Stimulated activated CD4-positive, alpha-beta T cell treated with anti-CD3 and anti-CD28 coated beads, Interleukin-12 subunit alpha, Interleukin-12 subunit beta, amount 100 ng/mL, for 4 hours (primary cell): ENCODE measurements at places on chromosomes 6 and 20.

DNA sequence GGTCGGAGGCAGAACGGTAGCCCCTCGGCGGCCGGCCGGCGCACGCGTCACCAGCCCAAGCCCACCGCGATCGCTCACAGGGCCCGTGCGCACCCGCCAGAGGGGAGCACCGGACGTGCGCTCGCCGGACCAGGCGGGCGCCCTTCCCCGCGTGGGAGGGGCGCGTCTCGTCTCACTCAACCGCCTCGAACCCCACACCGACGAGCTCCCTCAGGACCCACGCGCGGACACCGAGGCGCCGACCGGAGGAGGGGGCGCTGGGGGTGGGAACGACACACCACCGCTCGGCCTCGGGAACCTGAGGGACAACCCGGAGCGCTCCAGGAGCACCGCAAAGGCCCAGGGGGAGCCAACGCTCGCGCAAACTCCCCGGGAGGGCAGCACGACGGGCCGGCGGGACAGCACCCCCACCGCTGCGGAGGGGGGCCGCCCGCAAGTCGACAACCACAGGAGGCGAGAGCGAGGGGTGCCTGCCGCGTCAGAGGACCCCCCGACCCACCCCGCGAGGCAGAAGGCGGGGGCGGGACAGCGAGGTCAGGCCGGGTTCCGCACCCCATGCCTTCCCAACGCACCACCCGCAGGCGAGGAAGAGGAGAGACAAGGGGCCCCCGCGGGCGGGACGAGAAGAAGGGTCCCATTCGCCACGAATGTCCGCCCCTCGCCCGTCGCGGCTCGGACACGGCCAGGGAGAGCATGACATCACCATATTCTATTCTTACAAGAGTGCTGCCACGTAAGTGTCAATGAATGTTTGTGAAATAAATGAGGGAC lies 512.7 kb upstream of the ZNF337 start:
- DNase-seq, result no peak

DNA sequence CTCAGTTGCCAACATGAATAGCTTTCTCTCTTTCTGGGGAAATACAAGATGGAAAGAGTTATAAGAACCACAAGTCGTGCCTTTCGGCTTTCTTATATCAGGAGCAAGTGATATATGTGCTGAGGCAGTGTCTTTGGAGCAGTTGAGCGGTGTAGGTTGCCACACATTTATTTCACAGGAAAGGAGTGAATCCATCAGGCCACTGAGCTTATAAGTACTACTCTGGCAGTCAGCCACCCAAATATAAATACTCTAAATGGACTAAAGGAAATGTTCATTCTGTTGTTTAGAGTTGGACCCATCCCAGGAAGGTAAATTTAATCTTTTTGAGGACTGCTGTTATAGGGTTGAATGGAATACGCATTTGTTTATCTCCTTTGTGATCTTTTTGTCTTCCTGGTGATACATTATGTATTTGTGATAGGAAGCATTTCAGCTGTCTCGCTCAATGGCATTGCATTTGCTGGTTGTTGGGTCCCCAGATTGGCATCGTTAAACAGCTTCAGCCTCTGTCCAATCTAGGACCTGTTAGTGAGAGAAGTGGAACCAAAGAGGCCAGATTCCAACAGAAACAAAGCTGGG lies 139.7 kb downstream of the SOBP start:
- no peak for DNase-seq

- no peak for DNase-seq
Measured at GRCh38 chr6:109194880-109195279, 99.6 kb downstream of the CEP57L1 start.

DNA sequence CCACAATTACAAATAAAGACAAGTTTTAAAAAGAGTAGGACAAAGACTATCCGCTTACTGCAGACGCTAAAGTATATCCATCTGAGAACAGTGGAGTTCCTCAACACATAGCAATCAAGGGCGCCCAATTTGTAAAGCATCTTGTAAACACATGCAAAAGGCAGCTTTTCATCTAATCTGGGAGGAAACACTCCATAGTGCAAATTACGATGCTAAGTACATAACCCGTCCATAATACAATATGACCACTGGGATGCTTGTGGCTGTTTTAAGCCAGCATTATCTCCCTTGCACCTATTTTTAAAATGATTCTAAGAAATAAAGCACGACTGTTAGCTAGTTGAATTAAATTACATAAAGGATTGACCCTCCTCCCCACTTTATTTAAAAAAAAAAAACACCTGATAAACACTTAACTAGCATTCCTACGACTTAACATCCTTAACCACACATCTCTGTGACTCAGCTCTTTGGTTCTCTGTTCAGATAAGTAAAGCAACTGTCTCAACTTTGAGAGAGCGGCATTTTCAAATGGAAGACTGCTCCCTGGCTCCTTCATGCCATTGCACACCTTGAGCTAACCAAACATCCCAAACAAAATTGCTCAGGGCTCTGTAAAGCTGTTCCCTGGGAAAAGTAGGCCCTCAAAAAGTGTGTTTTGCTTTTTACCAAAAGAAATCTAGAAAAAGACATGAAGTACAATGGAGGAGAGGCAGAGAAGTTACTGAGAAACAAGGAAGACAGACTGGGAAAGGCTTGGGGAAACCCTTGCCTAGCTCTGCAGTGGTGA lies 14.2 kb downstream of the SLC22A23 start:
- DNase-seq, result no peak
